ENCODE measurements at places on chromosomes 3 and 15.
A peak's percentile ranks its signal among the peaks of the same experiment; 100 is the strongest.

DNA sequence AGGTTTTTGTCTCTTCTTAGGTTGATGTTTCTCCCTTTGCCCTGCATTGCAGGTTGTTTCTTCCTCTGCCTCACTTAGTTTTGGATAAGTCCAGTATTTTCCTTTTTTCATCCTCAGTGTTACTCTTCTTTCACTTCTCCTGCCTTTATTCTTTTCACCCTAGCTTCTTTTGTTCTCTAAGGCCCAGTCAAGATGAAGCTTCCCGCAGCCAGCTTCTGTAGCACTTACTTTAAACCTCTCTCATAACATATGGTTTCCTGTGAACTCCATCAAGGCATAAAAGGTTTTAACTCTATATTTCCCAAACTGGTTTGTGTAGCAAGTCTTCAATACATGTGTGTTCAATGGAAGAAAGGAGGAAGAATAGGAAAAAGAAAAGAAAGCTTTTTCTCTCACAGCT, 54.1 kb downstream of the TP63 start:
- DNase-seq, result peak; percentile 3

- peak; percentile 20 for DNase-seq
These were observed 4.3 kb upstream of the COPG1 start for GRCh38 chr3:129245141-129245540.

DNA sequence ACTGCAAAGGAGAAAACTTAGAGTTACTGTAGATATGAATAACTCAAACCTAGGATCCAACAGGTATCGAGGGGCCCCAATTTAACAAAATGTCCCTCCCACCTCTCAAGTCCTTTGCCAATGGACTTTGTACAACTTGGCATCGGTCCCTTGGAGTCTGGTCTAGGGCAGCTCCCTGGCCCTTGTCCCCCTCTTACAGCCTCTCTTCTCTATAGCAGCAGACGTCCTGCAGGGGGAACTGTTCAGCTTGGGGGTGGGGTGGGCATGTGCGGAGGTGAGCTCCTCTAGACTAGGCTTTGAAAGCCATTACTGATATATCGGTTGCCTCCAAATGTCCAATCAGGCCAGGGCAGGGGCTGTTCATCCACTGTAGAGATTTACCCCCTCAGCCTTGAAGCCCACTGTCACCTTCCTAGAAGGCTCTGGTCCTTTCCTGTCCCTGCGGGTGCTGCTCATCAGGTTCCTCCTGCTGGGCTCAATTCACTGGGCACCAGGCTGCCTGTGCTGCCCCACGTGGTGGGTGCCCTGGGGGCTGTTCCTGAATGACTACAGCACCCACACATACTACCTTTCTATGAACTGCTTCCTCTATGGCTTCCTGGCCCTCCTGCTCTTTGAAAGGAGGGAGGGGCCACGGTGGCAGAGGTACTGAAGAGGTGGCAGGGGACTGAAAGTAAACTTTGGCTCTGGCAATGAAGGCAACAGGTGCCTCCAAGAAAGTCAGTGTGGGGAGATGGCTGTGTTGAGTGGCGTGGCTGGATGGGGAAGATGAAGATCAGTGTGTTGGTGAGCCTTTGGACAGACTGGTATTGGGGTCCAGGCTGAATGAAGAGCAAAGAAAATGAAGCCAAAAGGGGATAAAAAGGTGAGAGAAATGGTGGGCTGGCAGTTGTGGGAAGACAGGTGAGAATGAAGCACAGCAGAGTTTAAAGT, 78.8 kb upstream of the MEX3B start:
- no peak for DNase-seq

DNA sequence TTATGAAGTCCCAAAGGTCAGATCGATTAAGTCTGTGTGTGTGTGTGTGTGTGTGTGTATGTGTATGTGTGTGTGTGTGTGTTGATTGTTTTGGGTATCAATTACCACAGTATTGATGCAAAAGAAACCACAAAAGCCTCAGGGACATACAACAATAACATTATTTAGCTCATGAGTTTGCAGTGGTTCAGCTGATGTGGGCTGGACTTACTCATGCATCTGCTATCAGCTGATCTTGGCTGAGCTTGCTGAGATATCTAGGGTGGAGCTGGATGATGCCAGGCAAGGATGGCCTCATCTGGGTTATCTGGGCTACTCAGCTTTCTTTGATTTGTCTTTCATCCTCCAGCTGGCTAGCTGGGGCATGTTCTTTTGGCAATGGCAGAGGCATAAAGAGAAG, 82.4 kb upstream of the PRR23C start:
- DNase-seq, result peak; percentile 28

GRCh38 chr3:134611516-134611915, 39.3 kb downstream of the KY start:
- no peak for DNase-seq

DNA sequence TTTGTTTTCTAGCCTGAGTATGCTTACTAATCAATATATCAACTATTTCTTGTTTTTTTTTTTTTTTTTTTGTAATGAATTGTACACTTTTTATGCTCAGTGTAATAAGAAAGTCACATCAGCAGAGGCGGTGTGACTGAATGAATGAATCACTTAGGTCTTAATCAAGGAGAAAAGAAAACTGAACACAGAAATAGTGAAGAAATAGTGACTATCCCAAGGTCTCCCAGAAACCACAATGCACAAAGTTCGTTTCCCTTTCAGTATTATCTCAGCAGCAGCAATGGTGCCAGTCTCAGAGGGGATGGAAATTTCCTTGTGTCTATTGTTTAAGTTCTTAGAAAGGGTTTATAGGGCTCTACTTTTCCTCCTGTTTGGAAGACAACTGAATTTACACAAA, 80.7 kb downstream of the NR1I2 start:
- no peak for DNase-seq

GRCh38 chr3:188934989-188935388, 236.8 kb upstream of the TPRG1 start:
- no peak for DNase-seq

- DNase-seq, result no peak
These were observed 83.6 kb upstream of the SMAD3 start for GRCh38 chr15:66981771-66982170.

DNA sequence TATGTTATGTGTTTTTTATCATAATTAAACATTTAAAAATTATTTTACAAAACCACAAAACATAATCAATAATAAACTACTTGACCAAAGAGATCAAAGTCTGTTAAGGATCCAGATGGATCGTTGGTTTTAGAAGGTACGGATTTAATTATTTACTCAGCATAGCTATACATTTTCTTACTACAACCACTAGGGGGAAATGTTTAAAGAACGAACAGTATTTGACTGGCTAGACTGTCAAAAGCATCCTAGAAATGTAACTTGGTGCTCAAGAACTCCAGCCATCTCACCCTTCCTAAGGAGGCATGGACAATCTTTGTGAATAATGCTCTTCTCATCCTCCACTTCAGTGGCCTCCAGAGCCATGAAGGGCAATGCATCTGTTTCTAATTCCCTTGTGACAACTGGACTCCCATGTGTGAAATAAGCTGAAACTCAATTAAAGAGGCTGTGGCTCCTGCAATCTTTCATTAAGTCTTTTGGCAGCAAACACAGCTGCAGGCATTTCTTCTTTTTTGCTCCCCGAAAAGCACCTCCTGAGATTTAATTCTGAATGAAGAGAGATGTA, 94.7 kb upstream of the TUSC7 start:
- peak; percentile 6 for DNase-seq

GRCh38 chr15:75758071-75758872, 45.6 kb upstream of the CSPG4 start:
- peak; percentile 90 for DNase-seq

DNA sequence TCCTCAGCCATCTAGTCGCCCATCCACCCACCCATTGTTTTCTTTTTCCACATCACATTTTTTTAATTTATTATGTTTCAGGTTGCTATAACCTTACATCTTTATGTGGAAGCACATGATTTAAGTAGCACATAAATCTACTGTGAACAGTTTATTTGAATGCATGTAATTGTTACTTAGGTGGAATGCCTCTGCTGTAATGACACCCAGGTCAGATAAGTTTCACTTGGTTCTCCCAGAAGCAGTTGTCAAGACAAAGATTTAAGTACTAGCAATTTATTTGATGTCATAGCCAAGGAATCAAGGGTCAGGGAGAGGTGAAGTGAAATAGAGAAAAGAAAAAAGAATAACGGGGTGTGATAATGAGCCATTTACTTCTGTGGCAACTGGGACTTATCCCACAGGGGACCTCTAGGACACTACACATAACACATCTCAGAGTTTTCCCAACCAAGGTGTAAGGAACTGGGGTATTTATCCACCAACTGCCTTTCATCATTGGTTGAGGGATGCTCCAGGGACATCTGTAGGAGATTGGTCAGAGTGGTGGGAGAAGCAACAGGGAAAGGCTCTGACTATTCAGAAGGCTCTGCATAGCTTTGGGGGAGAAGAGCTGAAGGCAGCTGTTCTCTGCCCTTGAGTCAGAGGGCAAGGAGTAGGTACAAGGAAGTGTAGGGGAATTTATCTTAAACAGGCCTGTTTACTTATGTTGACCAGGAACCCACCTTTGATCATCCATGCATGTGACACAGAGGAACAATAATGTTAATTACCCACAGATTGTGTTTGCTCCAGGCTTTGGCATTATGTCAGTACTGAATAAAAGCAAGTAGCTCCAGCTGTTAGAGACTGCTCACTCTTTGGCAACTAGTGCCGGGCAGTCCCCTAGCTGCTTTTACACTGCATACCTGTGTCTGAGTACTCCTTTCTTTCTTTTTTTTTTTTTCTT, 94.8 kb downstream of the CD200R1L start:
- peak; percentile 30 for DNase-seq

DNA sequence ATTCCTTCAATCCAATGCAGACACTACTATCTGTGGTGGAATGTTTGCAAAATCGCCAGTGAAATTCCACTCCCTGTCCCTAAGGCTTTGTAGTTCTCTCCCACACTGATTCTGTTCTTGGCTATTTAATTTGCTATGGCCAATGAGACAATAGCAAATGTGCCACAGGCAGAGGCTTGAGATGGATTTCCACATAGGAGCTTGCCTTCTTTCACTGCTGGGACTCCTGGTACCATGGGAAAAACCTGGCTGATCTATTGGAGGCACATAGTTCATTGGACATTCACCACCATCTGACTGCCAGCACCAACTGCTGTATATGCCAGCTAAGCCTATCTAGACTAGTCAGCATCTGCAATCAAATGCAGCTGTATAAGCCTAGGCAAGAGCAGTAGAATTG, 103.8 kb downstream of the NR1D2 start:
- DNase-seq, result peak; percentile 21

DNA sequence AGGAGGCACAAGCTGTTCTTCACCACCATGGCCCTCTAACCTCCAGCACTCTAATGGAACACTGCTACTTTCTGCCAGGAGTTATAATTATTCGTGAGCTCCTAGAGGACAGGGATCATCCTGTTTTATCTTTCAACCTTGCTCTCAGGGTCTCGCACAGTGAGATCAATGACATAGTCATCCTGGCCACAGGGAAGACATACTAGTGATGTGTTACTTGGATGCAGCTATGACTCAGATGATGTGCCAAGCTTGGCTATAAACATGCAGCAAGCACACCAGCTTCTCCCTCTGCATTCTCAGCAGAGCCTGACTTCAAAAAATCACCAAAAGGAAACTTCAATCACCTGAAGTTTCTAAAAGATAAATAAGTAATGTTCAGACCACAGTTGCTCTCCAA, 203.8 kb upstream of the HES1 start:
- DNase-seq, result no peak
